Natural killer cell treated with Interleukin-12 subunit alpha and Interleukin-12 subunit beta and Interleukin-15 and Interleukin-18, amount 100 ng/mL, for 72 hours (primary cell): ENCODE measurements at places on chromosomes 5 and 9. TPM values are rescaled to one million over a fixed set of nuclear protein-coding genes. Genes with fewer than 3 reads are reported as not detected.

- no peak for DNase-seq
- H3K4me3 ChIP-seq: no peak overlapping the region
- H3K27me3 ChIP-seq: peaks cover 8% of the 10 kb centered on the region
These were observed 87.8 kb upstream of the CPEB4 start for GRCh38 chr5:173800340-173800739.

DNA sequence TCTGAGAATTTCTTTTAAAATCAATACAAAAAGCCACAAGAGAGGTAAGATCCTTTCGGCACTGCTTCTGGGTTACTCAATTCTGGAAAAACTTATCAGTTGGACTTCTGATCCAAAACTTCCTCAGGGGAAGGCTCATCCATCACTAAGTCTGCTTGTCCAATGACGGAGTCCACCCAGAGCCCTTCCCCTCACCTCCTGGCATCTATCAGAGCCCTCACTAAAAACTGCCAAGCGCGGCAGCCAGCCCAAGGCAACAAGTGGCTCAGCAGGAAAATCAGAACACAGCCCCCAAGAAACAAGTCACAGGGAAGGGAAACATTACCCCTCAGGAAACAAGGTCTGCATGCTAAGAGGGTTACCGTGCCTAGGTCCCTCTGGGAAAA is 869 bp upstream of the ESM1 start:
- H3K27me3 ChIP-seq: no peaks in the 10 kb centered on the region
- peaks cover 73% of the 10 kb centered on the region for H3K4me1 ChIP-seq
- no peak for DNase-seq

DNA sequence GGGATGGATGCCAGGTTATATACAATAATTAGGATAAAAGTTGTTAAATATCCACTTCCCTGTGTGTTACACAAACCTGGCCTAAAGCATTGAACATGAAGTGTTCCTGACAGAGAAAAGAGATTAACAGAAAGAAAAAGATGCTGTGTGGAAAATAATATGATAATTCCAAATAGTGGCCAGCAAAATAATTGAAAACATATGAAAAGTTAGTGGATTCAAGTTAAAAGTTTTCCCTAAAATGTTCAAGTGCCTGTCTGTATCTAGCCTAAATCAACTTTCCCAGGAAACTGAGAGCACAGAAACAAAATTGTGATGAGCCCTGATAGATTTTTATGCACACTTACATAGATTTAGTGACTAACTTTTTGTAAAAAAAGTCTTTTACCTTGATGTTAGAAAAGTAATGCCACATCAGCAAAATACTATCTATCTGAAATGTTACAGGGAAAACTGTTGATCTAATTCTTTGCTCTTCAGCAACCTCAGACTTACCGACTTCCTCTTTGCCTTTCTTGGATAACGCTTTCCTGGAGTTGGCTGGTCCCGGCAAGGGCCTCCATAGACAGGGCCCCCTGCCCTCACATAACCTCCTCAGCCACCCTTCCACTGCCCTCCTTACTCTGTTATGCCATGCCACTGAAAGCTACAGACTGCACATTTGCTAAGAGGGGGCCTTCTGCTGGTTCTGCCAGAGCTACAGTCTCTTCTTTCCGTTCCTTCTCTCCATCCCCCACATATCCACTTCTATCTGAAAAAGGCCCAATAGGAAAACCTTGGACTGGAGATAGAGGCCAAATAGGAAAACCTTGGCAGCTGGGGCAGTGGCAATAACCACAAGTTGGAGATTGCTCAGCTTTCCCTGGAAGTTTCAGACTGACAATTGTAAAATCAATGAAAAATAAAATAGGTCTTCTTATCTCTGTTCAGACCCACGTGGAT is 44.4 kb downstream of the ZNF474 start:
- no peak for DNase-seq
- no peaks in the 10 kb centered on the region for H3K36me3 ChIP-seq
- H3K4me3 ChIP-seq: no peak overlapping the region

The GBGT1 gene
- total RNA-seq: 7.2 TPM
